ENCODE measurements at places on chromosomes 11 and 22.

DNA sequence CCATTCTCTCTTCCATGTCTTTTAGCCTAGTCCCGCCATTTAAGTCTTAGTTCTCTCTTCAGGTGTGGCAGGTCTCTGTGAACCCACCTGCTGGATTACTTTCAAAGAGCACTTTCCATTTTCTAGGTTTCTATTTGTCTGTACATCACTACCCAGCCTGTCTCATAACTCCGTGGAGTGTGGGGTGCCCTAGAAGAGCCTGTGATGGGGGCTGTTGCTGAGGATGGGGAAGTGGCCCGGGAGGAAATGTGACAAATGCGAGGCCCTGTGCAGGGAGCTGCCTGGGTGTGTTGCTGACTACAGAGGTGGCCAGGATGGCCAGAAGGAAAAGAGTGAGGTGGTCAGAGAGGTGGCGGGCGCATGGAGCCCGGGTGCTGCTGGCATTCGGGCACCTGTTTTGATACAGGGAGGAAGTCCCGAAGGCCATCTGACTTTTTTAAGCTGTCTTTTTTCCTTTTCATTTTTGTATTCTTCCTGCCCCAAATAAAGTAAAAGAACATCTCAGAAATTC, 10.7 kb downstream of the DGCR8 start:
- H3K36me3 ChIP-seq = peaks cover 99% of the 10 kb centered on the region
- peaks cover 64% of the 10 kb centered on the region for H3K4me1 ChIP-seq
- DNase-seq = no peak
- H3K27ac ChIP-seq = no peak overlapping the region
- no peaks in the 10 kb centered on the region for H3K27me3 ChIP-seq

GRCh38 chr11:116360221-116360941, 412.4 kb downstream of the BUD13 start:
- H3K27ac ChIP-seq = no peak overlapping the region
- no peaks in the 10 kb centered on the region for H3K27me3 ChIP-seq
- H3K36me3 ChIP-seq = no peaks in the 10 kb centered on the region

DNA sequence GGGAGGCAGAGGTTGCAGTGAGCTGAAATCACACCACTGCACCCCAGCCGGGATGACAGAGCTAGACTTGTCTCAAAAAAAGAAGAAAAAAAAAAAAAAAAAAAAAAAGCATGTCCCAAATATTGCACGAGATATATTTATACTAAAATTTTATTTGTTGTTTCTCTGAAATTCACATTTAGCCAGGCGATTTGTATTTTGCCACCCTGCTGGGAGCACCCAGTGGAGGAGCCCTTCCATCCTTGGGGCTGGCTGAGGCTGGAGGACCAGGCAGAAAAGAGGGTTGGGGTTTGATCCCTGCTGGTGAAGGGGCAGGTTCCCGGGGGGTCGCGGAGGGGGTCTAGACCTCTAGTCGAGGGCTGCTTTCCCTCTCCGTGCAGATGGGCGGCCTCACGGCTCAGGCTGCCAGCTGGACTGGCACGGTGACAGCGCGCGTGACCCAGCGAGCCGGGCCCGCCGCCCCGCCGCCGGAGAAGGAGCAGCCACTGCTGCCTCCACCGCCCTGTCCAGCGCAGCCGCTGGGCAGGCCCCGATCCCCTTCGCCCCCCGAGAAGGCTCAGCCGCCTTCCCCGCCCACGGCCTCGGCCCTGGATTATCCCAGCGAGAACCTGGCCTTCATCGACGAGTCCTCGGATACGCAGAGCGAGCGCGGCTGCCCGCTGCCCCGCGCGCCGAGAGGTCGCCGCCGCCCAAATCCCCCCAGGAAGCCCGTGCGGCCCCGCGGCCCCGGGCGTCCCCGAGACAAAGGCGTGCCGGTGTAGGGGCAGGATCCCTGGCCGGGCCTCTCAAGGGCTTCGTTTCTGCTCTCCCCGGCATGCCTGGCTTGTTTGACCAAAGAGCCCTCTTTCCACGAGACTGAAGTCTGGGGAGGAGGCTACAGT, 952 bp upstream of the CATSPERZ start:
- peaks cover 28% of the 10 kb centered on the region for H3K27me3 ChIP-seq
- no peak overlapping the region for H3K27ac ChIP-seq
- no peaks in the 10 kb centered on the region for H3K36me3 ChIP-seq
- peaks cover 27% of the 10 kb centered on the region for H3K4me1 ChIP-seq
- no peak overlapping the region for H3K4me3 ChIP-seq
- DNase-seq = no peak

DNA sequence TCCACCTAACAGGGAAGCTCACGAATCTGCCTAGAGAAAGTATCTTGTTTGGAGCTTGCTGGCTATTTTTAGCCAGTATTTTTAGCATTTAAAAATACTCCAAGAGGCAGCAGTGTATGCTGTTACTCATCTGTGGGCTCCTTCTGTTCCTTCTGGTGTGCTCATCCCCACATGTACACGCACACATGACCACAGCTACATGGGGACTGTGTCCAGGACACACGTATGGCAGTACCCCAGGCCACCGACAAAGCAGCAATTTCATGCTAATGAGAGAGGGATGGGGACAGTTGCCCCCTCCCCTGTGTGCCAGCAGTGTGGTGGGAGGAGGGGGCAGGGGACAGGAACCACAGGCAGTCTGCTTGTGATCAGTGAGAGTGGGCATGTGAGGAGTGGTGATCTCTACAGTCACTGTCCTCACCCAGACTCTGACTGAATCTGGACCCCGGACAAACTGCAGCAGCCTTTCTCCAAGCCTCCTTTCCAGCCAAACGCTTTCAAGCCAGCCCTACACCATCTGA, 16.4 kb downstream of the USP2 start:
- no peak for DNase-seq
- no peaks in the 10 kb centered on the region for H3K36me3 ChIP-seq
- H3K27me3 ChIP-seq = peaks cover 22% of the 10 kb centered on the region
- H3K4me3 ChIP-seq = no peak overlapping the region
- no peaks in the 10 kb centered on the region for H3K4me1 ChIP-seq
- H3K27ac ChIP-seq = no peak overlapping the region

DNA sequence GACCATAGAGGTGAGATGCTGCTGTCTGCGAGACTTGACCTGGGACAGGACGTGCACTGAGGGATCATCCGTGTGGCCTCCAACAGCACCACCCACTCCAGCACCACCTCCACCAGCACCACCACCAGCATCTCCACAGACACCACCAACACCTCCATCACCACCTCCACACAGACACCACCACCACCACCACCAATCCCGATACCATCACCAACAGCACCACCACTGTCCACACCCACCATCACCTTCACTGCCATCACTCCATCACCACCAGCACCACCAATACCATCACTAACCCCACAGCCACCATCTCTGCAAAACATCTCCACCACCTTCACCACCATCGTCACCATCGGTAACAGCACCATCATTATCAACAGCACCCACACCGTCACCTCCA, 26.6 kb upstream of the SLC22A12 start:
- no peaks in the 10 kb centered on the region for H3K27me3 ChIP-seq
- no peak for DNase-seq
- no peak overlapping the region for H3K27ac ChIP-seq
- no peaks in the 10 kb centered on the region for H3K36me3 ChIP-seq

- no peaks in the 10 kb centered on the region for H3K27me3 ChIP-seq
- H3K4me3 ChIP-seq = no peak overlapping the region
- H3K36me3 ChIP-seq = peaks cover 5% of the 10 kb centered on the region
- H3K4me1 ChIP-seq = peaks cover 19% of the 10 kb centered on the region
- peak overlapping the region; percentile 87 for H3K27ac ChIP-seq
Measured at GRCh38 chr11:67605231-67606011, 1.3 kb upstream of the NDUFV1 start.

GRCh38 chr22:44412136-44412731, 85.8 kb downstream of the RTL6 start:
- no peak for DNase-seq
- H3K36me3 ChIP-seq = no peaks in the 10 kb centered on the region
- no peaks in the 10 kb centered on the region for H3K4me1 ChIP-seq

- H3K27ac ChIP-seq = no peak overlapping the region
- no peak for DNase-seq
- no peak overlapping the region for H3K4me3 ChIP-seq
- H3K4me1 ChIP-seq = no peaks in the 10 kb centered on the region
- H3K27me3 ChIP-seq = no peaks in the 10 kb centered on the region
Measured at GRCh38 chr22:37454857-37455686, 27.8 kb upstream of the ELFN2 start.

- H3K4me1 ChIP-seq = peaks cover 59% of the 10 kb centered on the region
- H3K27me3 ChIP-seq = no peaks in the 10 kb centered on the region
- peak overlapping the region; percentile 78 for H3K27ac ChIP-seq
- peak overlapping the region; percentile 83 for H3K4me3 ChIP-seq
- H3K36me3 ChIP-seq = peaks cover 2% of the 10 kb centered on the region
Measured at GRCh38 chr22:30325724-30326254, 952 bp downstream of the TBC1D10A start.

GRCh38 chr11:123308077-123308476, 113.0 kb upstream of the CLMP start:
- no peaks in the 10 kb centered on the region for H3K27me3 ChIP-seq
- no peaks in the 10 kb centered on the region for H3K36me3 ChIP-seq
- H3K27ac ChIP-seq = no peak overlapping the region
- no peaks in the 10 kb centered on the region for H3K4me1 ChIP-seq

DNA sequence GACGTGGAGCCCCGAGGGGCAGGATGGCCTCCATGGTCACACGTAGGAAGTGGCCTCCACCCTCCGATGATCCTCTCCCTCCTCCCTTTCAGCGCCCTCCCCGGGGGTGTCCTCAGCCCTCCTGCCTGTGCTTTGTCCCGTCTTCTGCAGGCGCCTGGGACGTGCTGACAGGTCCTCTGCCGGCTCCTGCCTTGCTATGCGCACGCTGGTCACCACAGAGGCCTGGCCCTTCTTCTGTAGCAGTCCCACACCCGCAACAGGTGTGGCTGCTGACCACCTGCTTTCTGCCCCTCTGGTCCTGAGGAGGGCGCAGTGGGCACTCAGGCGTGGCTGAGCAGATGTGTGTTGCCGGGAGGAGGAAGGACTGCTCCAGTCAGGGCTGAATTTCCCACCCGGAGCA, 27.7 kb upstream of the PPP6R3 start:
- H3K27me3 ChIP-seq = no peaks in the 10 kb centered on the region
- no peak overlapping the region for H3K4me3 ChIP-seq
- DNase-seq = no peak
- no peaks in the 10 kb centered on the region for H3K4me1 ChIP-seq
- H3K27ac ChIP-seq = no peak overlapping the region

DNA sequence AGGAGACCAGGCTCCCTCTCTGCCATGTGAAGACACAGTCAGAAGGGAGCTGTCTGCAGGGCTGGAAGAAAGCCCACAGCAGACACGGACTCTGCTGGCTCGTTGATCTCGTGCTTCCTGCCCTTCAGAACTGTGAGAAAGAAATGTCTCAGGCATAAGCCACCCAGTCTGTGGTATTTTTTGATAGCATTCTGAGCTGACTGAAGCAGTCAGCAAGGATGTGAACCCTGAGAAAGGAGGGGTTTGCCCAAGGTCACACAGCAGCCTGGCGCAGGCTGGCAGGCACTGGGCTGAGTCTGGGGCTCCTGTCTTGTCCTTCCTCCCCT, 255.1 kb upstream of the B3GAT1 start:
- no peak overlapping the region for H3K4me3 ChIP-seq
- no peaks in the 10 kb centered on the region for H3K27me3 ChIP-seq
- H3K4me1 ChIP-seq = no peaks in the 10 kb centered on the region
- H3K27ac ChIP-seq = no peak overlapping the region
- DNase-seq = no peak

DNA sequence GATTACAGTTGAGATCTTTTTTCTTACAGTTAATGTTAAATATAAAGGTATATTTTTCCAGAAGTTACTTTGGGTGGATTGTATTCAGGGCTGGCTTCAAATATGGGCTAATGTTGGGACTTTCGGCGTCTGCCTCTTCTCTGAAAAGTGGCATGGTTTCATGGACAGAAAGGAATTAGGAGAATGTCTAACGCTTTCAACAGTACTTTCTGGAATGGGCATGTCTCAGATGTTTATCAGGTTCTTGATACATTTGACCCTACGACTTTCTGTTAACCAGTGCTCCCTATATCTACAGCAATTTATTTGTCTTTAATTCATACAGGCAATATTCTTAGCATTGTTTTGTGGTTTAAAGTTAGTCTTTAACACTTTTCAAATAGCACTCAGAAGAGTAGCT, 33.7 kb downstream of the ZC3H12C start:
- H3K27ac ChIP-seq = no peak overlapping the region
- no peaks in the 10 kb centered on the region for H3K4me1 ChIP-seq
- H3K4me3 ChIP-seq = no peak overlapping the region
- H3K36me3 ChIP-seq = no peaks in the 10 kb centered on the region
- no peak for DNase-seq

DNA sequence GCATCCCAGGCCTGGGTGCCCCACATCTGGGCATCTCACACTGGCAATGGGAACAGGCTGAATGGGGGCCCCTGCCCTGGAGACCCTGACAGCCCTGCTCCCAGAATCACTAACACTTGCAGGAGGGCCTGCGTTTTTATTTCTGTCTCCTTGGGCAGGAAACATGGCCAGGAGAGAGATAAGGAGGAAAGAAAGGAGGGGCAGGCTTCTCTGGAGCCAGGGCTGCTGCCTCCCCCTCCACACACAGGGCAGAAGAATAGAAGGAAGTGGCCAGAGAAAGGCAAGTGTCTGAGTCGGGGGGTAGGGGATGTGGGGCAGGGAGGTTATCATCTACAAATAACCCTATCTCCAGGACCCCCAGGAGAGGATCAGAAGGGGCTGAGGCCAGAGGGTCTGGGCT, 25.5 kb upstream of the TSPAN18 start:
- no peak overlapping the region for H3K27ac ChIP-seq
- H3K4me3 ChIP-seq = no peak overlapping the region

DNA sequence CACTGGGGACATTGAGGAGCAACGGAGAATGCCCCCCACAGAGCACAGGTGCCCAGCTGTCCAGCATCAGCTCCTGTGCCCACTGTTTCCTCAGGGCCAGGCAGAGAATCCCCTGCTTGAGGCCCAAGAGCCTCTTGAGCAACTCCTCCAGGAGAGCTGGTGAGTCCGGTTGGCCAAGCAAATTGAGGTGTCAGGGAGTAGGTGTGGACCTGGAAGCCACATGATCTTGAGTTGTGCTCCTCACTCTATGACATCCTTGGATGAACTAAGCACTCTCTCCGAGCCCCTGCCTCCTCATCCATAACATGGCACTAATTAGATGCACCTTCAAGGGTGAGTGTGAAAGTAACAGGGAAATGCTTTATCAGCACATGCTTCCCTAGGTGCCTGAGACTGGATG, 121.3 kb downstream of the DBX1 start:
- H3K36me3 ChIP-seq = no peaks in the 10 kb centered on the region
- no peaks in the 10 kb centered on the region for H3K27me3 ChIP-seq
- no peak for DNase-seq

DNA sequence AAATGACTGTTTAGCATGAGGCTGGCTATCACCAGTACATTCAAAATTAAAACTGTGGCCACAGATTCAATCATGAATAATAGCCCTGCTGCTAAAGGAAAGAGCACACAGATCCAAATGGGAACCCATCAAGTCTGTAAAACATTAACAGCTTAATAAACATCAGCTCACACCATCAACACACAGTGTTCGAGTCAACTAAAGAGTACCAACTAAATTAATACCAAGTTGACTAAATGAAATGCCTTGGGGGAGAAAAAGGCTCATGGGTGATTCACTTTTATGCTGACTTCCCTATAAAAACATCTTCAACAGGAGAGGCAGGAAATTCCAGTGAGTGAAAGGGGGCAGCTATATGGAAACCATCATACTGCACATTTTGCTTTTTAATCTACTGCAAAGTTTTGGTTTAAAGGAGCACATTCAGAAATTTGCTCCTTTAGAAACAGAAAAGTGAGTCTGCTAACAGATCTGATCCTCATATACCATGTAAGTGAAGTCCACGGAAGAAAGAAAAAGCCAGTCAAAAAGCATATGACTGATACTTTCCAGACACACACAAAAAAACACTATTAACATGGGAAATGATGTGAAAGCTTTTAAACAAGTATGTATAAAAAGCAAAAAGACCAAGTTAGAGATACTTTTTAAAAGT, 16.3 kb downstream of the LGR4 start:
- no peaks in the 10 kb centered on the region for H3K27me3 ChIP-seq
- H3K36me3 ChIP-seq = no peaks in the 10 kb centered on the region
- H3K27ac ChIP-seq = no peak overlapping the region
- no peak for DNase-seq
- no peaks in the 10 kb centered on the region for H3K4me1 ChIP-seq
